ENCODE measurements at places on chromosomes 5 and 9.

DNA sequence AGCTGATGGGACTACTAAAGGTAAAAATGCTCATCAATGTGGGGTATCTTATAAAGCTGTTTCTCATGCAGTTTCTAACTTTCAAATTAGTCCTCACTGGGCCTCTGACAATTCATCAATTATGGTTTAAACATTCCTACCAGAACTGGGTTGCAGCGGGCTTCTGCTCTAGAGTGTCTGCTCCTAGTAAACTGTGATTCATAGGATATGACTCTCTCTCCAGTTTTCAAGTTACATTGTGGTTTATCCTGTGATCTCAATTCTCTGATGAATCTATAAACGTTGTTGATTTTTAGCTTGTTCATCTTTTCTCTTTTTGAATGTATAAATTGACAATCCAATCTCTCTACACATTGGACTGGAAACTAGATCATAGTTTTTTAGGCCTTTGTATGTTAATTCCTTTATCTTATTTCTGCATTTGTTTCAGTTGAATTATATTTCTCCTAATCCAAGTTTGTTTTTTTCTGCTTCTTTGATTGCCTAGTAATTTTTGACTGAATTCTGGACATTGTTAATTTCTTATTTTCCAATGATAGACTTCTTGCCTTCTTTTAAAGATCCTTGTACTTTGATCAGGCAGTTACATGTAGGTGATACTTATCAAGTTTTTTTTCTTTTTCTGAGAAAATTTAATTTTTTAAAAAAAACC is 822.6 kb downstream of the TLE1 start:
- no peak for DNase-seq

- no peak for DNase-seq
These were observed 14.8 kb downstream of the C5orf47 start for GRCh38 chr5:174003795-174004194.

- DNase-seq: no peak
These were observed 86.5 kb upstream of the CCDC112 start for GRCh38 chr5:115382989-115383388.

DNA sequence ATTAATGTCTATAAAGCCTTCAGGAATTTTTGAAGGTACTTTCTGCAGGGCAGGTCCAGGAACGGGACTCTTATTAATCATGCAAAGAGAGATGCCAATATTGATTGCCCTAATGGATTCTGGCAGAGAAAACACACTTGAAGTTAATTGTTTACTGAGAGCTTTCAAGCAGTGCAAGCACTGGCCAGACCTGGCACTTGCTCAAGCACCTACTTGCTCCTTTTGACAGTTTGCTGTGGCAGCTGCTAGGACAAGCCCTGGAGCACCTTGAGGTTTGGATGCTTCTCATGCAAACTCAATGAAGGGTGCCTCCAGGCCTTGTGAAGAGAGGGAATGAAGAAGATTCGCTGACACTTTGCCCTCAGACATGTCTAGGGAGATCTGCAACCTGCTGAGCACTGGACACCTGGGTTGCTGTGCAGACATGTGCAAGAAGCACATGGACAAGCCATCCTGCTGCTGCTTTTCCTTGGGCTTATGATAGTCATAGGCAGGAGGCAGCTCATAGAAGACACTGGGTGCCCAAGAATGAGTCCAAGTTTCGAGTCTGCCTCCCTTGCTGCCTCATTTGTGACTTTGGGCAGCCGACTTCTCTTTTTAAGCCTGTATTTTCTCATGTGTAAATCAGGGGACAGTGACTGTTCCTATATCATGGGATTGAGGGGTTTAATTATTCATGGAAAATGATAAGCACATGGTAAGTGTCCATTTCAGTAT is 88.8 kb upstream of the EQTN start:
- DNase-seq: no peak

DNA sequence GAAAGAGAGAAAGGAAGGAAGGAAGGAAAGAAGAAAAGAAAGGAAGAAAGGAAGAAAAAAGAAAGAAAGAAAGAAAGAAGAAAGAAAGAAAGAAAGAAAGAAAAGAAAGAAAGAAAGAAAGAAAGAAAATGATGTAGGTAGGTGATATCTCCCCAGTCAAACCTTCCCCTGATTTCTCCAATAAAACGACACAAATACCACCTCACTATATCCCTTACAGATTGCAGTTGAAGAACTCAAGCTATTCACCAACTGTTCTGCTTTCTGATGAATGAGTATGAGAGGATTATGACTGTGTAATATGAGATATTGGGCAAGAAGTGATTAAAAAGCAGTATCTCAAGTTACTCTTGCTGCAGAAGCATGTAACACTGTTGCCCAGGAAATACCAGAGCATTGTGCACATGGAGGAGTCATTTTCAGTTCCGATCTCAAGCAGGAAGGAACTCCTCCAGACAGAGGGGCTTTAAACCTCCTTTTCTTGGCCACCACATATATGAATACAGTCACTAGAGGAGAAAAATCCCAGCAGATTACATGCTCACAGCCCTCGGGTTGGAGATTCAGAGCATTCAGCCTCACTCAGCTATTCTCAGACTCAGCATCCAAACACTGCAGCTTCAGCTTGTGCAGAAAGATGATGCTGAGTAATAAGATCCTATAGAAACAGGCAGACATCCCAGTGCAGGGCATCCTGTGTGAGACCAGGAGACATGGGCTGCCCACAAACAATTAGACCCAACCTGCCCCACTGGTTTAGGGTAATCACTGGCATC is 61.4 kb downstream of the UGCG start:
- DNase-seq: peak; percentile 57

DNA sequence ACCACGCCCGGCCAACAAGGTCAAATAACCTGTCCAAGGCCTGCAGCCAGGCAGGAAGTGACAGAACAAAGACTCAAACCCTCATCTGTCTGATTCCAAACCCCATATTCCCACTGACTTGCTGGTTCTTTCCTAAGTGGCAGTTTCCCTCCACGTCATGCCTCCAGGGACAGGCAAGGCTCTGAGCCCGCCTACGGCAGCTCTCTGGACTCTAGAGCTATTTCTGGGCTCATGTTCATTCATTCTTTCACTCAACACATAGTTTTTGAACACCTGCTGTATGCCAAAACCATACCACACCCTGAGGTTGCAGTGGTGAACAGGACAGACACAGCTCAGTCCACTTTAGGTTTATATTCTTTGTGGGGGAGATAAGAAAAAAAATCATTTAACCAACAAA is 5.2 kb upstream of the FBP1 start:
- no peak for DNase-seq

DNA sequence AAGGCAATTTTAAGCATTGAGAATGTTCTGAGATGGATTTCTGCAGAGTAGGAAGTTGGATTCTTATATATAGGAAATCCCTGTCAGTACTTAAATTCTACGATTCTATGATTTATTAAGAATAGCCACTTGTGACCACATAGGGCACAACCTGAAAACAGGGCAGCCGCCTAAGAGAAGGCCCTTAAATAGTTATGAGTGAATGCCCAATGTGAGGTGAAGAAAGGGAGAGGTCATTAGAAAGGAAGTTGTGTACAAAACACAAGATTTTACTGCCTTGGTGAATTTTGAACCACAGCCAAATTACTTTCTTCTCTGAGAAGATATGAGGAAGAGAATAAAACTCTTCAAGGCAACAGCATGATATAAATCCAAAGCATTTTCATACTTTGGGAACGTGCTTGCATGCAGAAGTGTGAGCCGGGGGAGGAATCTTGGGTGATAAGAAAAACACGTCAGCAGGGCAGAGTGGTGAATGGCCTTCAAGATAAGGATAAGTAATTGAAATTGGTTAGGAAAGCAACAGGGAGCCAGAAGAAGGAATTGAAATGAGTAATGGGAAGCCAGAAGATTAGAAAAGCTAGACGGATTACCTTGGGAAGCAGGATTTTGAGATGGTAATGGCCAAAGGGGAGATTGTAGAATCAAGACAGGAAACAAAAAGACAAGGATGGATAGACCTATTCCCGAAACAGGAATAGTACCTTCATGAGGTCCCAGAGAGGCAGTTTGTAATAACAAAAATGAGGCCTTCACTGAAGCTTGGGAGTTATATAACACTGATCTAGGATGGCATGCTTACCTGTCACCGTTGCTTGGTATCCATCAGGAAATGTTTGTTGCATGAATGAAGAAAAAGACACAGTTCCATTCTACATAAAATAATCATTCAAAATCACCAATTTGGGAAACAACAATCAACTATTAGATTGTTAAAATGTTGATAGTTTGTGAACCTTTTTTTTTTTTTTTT is 244.3 kb downstream of the PDE4D start:
- DNase-seq: no peak

- no peak for DNase-seq
These were observed 256.2 kb upstream of the SMC2 start for GRCh38 chr9:103837940-103838339.

GRCh38 chr9:80061096-80061495 is 489.3 kb downstream of the TLE4 start:
- DNase-seq: no peak

DNA sequence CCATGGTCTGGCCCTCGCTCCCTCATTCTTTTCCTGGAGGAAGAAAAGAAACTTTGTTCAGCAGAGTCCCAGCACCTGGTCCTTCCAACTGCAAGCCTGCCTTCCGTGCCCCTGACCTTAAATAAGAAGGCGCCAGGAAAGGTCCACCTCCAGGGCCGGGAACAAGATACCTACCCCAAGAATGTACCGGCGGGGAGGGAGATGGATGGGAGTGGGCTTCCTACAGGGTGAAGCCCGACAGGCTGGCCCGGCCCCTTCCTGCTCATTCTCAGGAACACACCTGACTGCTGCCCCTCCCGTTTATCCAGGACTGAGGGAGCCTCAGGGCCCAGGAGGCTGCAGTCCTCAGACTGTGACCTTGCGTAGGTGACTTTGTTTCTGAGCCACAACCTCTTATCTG is 27.3 kb upstream of the GFPT2 start:
- no peak for DNase-seq

DNA sequence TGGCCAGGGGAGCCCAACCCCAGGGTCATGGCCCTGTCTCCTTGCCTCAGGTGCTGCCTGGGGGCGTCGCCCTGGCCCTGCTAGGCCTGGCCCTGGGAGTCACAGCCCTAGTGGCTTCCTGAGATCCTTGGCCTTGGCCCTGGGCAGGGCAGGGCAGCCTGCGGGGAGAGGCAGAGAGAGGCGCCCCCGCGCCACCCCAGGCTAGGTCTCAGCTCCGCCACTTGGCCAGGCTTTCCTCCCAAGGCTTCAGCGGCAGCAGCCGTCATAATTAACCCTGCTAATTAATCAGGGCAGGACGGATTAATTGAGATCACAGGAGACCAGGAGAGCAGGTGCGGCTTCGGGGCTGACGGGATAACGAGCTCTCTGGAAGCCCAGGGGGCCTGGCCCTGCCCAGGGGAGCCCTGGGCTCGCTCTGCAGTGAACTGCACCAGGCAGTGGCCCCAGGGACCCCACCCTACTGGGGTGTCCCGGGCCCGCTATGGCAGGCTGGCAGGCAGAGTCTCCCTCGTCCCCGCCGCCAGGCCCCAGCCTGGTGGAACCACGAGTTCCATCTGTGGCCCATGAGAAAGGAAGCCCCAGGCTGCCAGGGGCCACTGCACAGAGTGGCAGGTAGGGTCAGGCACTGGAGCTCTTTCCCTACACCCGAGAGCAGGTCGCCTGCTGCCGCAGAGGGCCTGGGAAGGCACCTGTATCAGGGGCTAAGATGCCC is 269.6 kb downstream of the PBX3 start:
- DNase-seq: no peak

- no peak for DNase-seq
These were observed 156.4 kb upstream of the MAP3K1 start for GRCh38 chr5:56658972-56659371.

- no peak for DNase-seq
These were observed 498.8 kb downstream of the KIF4B start for GRCh38 chr5:155512329-155512728.

- no peak for DNase-seq
These were observed 17.9 kb downstream of the HMMR start for GRCh38 chr5:163478126-163478981.

DNA sequence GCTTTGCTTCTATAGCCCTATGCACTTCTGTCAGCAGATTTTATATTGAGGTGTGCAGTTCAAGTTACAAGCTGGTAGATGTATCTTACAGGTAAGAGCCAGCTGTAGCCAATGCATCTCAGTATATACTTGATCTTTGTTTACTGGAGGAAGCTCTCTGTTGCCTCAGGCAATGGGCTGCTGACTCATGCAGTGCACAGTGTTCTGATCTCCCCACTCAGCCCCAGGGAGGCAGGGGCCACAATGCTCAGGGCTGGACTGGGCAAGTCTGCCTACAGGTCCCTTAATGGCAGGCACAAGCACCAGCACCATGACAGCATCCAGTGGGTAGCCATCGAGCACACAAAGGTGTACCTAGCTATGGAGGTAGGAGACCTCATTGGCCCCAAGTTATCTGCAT is 178.8 kb upstream of the CDH10 start:
- no peak for DNase-seq

DNA sequence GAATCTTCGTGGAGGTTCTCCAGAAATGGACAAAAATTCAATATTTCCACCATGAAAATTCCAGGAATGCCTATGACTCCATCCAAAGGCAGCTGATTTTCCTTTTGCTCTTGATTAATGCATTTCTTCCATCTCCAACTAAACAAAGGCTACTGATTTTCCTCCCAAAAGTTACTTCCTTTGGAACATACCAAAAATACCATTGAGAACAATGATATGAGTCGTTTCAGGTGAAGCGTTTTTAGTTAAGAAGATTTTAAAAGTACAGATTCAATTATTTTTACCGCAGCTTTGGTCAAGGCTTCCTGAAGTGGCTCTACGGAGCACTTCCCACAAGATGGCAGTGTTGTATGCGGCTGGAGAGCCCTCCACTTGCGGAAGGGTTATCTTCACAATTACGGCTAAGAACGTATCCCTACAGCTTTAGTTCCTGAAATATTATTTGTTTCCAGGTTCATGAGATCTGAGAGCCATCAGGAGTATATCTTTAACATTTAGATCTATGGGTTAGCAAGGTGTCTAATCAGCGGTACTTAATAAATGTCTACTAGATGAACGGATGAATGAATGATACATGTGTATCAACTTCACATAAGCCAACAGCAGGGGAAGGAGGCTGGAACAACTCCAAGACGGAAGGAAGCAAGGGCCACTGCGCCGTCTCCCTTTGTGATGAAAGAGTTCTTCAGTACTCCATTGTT is 35.9 kb upstream of the ARSB start:
- DNase-seq: peak; percentile 20

DNA sequence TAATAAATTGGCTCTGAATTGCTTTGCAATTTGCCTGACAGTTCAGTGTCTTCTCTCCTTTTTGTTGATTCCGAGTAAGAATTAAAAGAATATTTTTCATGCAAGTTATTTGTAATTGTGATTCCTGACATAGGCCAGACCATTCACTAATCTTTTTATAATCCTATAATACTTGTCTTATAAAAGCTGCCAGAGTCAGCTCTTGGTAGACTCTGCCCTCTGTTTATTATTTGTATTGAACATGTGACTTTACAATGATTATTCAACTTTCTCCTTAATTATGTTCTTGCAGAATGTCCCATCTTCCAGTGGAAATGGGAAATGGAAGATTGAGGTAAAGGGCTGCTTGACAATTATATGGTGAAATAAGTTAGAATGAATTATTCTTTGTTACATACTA is 121.0 kb downstream of the SV2C start:
- no peak for DNase-seq

GRCh38 chr5:62093976-62094375 is 212.0 kb upstream of the KIF2A start:
- DNase-seq: peak; percentile 33

- no peak for DNase-seq
These were observed 118.5 kb downstream of the INVS start for GRCh38 chr9:100217536-100217935.

- DNase-seq: peak; percentile 80
These were observed at the start of gene EPB41L4A for GRCh38 chr5:112419164-112419985. Gene EPB41L4A, minus strand, starts transcription at chr5:112419277. Its CDS starts 238 bp downstream, at chr5:112419039.

- no peak for DNase-seq
These were observed 114.5 kb downstream of the MTRR start for GRCh38 chr5:7983433-7983832.

Data from SW480 (cell line).